ENCODE measurements at places on chromosomes 2 and 18.

GRCh38 chr2:10868465-10869314, 43.0 kb upstream of the KCNF1 start:
- DNase-seq, result no peak

DNA sequence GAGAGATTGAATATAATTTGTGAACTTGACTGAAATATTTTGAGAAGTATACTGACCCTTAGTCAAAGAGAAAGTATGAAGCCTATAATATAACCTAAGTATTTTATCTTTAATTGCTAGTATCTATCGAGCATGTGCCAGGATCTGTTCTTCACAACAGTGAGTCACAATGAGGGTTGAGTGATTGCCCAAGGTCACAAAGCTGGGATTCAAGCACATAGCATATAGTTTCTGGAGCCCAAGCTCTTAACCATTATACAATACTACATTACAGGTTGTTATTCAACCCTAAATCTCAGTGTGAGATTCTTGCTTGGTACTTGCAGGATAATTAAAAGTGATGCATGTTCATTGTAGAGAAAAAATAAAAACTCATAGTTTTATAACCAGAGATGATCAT, 97.2 kb downstream of the RAB3GAP1 start:
- DNase-seq, result no peak

DNA sequence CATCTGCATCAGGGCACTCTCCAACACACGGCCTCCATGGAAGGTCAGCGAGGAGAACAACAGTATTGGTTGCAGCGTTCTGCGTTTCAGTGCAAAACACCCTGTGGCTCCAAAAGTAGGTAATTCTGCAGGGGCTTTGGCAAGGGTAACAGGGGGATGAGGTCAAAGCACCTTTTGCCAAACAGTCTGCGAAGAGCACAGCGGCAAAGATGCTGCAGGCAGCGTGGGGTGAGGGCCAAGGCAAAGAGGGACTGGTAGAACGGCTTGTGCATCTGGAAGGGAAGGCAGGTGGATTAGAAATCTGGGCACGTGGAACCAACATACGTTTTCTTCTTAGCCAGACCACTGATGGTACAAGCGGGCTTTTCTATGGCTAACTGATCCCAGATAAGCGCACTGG, 26.6 kb upstream of the GBX2 start:
- DNase-seq, result no peak

DNA sequence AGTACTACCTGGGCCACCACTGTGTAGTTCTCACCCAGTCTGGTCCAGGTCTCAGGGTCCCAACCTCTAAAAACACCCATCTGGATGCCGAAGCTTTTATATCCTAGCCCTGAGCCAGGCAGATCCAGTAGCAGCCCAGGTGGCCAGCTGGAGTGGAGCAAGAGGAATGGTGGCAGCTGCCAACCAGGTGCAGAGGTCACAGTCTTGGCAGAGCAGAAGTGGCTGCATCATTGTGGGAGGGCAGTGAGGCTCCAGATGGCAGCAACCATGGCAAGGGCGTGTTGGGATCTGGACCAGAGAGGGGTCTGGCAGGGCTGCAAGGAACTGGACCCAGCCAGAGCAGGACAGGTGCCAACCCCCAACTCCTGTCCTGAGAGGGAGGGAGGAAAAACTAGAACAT, 72.2 kb upstream of the AGAP1 start:
- no peak for DNase-seq

DNA sequence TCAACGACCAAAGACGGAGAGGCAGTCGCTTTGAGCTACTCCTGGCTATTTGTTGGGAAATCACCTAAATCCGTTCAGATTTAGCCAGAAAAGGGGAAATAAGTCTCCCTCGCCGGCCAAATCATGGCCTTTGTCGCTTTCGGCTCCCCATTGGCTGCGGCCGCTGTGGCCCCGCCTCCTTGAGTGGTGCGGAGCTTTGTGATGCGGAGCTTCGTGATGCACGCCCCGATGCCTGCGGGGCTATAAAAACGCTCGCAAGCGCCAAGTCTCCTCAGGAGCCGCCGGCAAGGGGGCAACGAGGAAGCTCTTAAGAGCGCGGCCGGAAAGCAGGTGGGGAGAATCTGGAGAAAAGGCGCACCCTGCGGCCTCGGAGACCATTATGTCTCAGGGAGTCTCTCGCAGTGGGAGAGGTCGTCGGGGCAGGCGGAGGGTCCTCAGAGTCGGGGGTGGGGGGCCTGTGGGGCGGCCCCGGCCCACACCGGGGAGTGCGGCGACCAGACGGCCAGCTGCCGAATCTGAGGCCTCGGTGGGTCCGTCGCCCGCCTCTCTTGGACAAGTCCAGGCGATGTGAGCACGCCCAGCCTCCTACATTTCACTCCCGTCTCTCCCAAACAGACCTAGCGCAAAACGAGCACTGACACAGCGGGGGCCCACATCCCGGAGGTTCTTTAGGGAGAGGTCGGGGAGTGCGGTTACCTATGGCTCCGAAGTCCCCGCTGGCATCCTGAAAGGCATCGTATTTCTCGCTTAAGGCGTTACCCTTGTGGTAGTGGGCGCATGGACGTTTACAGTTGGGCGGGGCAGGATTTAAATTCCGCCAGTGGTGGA, at the start of gene CABYR:
CABYR (plus strand) TSS at position 274 of the 828 bp plus-strand sequence. CDS start 4,053 bp downstream, outside the sequence.
- DNase-seq, result peak; percentile 90

DNA sequence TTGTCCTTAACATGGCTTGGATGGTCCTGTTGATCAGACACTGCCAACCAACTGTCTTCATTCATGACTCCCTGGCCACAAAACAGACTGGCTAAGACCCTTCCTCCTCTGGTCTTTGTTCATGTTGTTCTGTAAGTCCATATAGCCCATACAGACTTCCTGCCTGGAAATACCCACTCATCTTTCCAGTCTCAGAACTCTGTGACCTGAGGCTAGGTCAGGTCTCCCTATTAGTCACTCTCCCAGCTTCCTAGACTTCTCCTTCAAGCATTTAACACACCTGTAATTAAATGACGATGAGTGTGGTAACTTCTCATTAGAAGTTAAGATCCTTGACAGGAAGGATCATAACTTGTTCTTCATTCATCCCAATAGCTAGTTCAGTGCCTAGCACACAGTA, 56.3 kb downstream of the CCDC93 start:
- no peak for DNase-seq

DNA sequence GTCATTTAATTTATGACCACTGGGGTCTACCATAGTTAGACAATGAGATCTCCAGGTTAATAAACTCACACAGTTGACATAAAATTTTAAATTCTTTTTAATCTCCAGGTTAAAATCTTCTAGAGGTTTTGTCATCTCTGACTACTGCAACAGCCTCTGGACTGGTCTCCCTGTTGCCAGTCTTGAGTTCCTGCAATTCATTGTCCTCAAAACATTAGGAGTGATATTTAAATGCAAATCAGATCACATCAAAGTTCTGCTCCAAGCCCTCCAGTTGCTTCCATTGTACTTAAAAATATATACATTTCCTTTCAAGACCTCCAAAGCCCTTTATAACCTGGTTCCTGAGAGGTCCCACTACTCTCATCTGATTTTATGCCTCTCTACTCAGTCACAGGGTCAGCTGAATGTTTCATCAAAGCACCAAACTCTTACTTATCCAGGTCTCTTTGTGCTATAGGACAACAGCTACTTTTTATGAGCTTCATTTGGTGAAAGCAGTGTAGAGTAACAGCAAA, 18.6 kb upstream of the LINC00305 start:
- DNase-seq, result no peak

GRCh38 chr2:157786663-157787363, 89.3 kb downstream of the ACVR1 start:
- DNase-seq, result no peak

GRCh38 chr2:233263045-233263570, 11.6 kb downstream of the ATG16L1 start:
- DNase-seq, result no peak

- no peak for DNase-seq
Measured at GRCh38 chr2:220424561-220424960, 797.1 kb downstream of the SLC4A3 start.

DNA sequence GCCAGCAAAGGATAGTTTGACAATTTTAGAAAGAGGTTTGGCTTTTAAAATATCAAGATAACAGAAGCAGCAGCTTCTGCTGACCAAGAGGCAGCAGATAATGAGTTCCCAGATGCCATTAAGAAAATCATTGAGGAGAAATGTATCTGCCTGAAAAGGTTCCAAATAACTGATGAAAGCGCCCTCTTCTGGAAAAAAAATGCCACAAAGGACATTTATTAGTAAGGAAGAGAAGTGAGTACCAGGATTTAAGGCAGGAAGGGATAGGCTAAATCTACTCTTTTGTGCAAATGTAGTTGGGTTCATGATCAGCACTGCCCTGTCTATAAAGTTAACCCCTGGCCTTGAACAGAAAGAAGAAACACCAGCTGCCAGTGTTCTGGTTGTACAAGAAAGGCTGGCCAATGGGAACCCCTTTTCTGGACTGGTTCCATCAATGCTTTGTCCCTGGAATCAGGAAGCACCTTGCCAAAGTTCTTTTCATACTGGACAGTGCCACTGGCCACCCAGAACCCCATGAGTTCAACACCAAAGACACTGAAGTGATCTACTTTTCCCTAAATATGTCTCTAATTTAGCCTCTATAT, 40.6 kb downstream of the DHX57 start:
- no peak for DNase-seq

DNA sequence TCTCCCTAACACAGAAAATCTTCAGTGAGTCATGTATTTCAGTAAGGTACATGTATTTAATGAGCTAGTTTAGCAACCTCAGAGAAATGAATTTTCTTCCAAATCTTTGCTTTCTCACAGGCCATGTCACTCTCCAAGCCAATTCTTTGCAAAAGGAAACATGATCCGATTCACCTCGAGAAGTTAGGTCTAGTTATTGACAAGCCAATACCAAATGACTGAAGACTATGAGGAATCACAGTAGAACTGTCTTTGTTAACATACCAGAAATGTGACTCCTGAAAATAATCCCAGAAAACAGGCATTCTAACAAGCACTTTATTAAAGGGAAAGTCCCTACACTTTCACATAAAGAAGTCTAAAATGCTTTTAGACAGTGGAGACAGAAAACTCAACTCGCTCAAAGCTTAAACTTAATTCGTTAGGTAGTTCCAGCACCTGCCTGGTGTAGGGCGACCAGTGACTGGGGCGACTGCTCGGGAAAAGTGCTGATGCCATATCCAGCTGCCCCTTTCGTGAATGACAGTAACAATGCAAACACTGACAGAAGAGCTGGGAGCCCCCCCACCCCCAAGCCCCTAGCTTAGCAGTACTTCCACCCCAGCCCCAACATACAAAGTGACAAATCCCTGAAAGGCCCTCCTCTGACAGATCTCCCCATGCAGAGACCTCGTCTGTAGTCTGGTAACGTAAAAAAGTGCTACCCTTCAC, 1.8 kb downstream of the MEMO1 start:
- DNase-seq, result no peak

- DNase-seq, result no peak
Measured at GRCh38 chr2:98295721-98296414, 50.4 kb upstream of the CNGA3 start.

DNA sequence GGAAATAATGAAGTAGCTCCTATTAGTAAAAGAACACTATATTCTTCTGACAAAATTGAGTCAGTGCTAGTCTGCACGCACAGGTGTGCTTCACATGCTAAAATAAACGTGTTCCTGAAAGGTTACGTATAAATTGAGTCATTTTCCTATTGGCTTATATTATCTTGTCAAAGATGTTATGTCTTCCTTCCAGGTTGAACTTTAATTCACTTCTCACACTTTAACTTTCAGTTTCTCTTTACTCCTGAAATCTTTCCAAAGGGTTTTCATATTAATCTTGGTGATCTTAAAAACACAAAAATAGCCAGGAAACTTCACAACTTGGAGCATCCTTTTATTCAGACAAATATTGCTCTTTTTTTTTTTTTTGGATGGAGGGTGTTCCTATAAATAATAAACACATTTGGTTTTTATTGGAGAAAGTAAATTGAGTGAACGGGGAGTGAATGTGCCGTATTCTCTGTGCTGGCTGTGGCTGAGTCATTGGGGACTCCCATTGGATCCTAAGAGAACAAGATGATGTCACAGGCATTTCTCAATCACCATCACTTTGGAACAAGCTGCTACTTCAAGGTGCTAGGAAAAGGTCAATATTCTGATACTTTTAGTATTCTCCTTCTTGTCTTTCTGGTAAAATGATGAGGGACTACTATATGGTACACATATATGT, 150.2 kb upstream of the SPATS2L start:
- DNase-seq, result no peak

DNA sequence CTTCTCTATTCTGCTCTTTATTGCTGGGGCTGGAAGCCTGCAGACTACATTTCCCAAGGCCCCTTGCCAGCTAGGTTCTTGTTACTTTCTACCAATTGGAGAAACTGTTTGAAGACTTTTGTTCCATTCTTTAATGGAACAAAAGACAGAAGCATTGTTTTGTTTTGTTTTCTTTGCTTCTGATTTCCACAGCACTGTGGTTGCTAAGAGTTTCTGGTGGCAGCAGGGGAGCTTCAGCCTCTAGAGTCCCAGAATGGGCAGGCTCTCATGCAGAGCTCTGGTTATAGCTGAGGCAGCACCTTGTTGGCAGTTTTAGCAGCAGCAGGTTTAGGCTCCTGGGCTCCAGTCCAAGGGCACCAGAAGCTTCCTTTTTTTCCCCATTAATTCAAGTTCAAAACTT, 234.3 kb downstream of the ETAA1 start:
- DNase-seq, result no peak

GRCh38 chr2:241437179-241437578, 71.2 kb downstream of the STK25 start:
- DNase-seq, result no peak

All from aorta (tissue), 5 donors.